ENCODE measurements at places on chromosomes 6 and 20. TPM values are rescaled to one million over a fixed set of nuclear protein-coding genes. Genes with fewer than 3 reads are reported as not detected.

Gene COL21A1
- not detected for polyA plus RNA-seq

Gene ASIP
- polyA plus RNA-seq: not detected

Gene EYS
- polyA plus RNA-seq: 0.38 TPM

Gene GFOD1
- 8.2 TPM for polyA plus RNA-seq

Gene TNFRSF21
- 13.0 TPM for polyA plus RNA-seq

Gene KCNK16
- not detected for polyA plus RNA-seq

Gene PRDM13
- polyA plus RNA-seq: not detected

Data from neural cell (in vitro differentiated cells).